Naive thymus-derived CD4-positive, alpha-beta T cell (primary cell): ENCODE measurements at places on chromosomes 11 and 22. TPM values are rescaled to one million over a fixed set of nuclear protein-coding genes. Genes with fewer than 3 reads are reported as not detected.

DNA sequence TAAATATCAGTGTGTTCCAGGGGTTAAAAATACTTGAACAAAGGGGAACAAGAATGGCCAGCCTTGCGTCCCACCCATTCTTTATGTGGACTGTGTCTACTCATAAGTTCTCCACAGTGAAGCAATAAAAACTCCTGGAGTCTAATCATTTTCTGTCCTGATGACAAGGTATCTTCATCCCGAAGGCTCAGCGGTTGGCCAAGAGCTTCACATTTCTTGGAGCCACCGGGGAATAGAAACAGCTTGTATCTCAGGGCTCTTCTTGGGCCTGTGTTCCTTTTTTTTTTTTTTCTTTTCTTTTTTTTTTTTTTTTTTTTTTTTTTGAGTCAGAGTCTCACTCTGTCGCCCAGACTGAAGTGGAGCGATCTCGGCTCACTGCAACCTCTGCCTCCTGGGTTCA lies 36.8 kb upstream of the ADORA2A start:
- no peak for DNase-seq

DNA sequence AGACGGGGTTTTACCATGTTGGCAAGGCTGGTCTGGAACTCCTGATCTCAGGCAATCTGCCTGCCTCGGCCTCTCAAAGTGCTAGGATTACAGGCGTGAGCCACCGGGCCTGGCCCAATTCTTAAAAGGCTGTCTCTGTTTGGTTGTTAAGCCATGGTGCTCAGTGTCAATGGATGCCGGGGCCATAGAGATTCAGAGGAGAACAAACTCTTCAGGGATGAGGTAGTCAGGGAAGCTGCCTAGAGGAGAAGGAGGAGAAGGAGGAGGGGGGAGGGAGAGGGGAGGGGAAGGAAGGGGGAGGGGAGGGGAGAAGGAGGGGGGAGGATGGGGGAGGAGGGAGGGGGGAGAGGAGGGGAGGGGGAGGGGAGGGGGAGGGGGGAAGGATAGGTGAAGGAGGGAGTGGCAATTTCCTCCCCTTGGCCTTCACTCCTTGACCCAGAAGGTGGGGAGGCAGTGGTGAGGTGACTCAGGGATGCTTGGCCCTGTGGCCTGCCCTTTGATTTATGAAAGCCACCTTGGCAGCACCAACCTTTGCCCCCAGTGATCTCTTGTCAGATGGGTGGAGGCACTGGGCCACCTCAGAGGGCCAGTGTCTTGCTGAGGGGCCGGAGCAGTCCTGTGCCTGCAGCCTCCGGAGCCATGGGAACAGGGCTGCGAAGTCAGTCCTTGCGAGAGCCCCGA lies at the start of gene C11orf86:
Gene C11orf86, plus strand, starts transcription at position 581 of the 681 bp plus-strand sequence. Its CDS starts 59 bp downstream, at position 640.
- no peak for DNase-seq

- no peak for DNase-seq
Observed at GRCh38 chr11:46391578-46392420, at the start of gene CHRM4. CHRM4 (minus strand) TSS chr11:46391776; CDS start chr11:46386557, 5,219 bp downstream.

DNA sequence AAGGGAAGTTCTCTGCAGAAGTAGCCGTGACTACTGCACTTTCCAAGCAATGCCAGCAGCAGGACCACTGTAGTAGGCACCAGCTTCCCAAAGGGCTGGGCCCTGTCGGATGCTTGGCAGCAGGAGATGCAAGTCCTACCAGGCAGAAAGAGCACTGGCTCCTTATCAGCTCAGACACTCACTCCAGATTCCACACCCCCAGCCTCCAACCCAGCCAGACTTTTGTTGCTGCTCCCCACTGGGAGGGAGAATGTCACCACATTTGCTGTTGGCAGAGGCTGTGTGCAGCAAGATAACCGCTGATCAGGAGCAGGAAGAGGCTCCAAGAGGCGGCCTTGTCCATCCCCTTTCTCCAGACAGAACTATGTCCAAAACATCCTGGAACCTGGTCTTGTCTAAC lies 118.7 kb downstream of the C11orf58 start:
- DNase-seq, result no peak

GRCh38 chr11:45915446-45915845 lies 2.2 kb downstream of the PEX16 start:
- DNase-seq, result no peak

- DNase-seq, result no peak
Observed at GRCh38 chr11:71119656-71120269, 132.6 kb downstream of the SHANK2 start.

- DNase-seq, result no peak
Observed at GRCh38 chr22:44446483-44446882, 51.5 kb downstream of the RTL6 start.

DNA sequence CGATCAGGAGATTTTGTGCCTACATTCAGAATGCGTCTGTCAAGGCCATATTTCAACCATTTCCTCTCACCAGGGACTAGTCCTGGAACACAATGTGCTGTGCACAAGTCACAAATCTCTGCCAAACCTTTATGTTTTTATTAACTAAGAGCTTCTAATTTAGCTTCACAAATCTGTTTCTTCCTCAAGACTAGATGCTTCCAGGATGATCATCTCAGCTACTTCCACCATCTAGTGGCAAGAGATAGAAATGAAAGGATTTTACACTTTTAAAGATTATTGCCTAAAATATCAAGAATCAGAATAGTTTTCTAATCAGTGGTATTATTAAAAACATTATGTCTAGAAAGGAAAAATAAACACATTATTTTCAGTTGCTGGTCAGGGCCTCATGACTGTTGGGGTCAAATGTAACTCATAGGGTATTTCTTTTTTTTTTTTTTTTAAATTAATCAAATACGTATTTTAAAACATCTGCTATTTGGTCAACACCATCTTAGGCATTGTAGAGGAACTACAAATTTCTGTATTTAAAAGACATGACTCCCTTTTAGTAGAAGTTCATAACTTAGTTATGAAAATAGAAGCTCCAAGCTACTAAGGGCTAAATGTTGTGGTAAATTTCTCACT lies 1102.6 kb downstream of the DLG2 start:
- no peak for DNase-seq

DNA sequence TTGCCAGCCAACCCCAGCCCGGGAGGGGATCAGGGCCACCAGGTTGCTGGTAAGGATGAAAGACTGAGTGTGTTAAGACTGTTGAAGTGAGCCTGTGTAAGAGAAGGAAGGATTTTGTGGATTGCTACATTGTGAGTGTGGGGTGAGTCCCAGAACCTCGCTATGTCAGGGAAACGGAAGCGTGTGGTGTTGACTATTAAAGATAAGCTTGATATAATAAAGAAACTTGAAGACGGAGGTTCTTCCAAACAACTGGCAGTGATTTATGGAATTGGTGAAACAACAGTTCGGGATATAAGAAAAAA lies 627 bp downstream of the JRKL start:
- DNase-seq, result no peak

Gene PRODH
- 0.04 TPM for polyA plus RNA-seq

DNA sequence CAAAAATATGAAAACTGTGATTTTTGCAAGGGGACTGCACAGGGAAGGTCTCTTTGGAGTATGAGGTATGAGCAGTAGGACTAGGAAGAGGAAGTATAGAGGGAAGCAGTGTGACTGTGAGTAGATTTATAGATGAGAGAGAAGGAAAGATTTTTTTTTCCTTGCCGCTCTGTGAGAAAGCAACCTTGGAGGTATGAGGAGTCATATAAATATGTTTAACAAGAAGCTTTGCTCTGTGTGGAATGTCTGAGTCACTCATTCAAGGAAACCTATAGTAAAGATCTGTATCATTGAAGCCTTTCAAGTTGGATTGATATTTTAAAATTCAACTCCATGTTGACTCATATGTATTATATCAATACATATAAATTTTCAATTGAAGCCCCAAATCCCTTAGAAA lies 26.2 kb downstream of the DNHD1 start:
- DNase-seq, result no peak

Gene KRTAP5-2
- not detected for polyA plus RNA-seq

GRCh38 chr11:66292543-66293332 lies 1.0 kb downstream of the TMEM151A start:
- no peak for DNase-seq

Gene OR52H1
- not detected for polyA plus RNA-seq

Gene FAM180B
- polyA plus RNA-seq, result not detected

Gene OR51B4
- polyA plus RNA-seq, result not detected

- DNase-seq, result no peak
Observed at GRCh38 chr11:62472063-62472884, 53.4 kb downstream of the SCGB1A1 start.

Gene CCDC89
- not detected for polyA plus RNA-seq

DNA sequence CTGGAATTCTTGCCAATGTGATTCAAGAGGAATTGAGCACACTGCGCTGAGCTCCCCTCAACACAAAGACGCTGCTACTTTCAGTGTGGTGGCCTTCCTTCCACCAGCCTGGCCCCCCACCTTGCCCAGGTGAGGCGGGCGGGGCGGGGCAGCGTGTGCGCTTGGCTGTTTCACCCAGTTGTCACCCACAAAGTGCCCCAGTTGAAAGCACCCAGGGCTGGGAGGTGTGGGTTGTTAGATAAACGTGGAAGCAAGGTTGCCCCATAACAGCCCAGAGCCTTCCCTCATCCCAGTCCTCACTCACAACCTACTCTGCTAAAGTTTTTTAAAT lies 43.1 kb downstream of the CACNG2 start:
- no peak for DNase-seq

GRCh38 chr11:22407921-22408320 lies 69.7 kb downstream of the SLC17A6 start:
- DNase-seq, result no peak

DNA sequence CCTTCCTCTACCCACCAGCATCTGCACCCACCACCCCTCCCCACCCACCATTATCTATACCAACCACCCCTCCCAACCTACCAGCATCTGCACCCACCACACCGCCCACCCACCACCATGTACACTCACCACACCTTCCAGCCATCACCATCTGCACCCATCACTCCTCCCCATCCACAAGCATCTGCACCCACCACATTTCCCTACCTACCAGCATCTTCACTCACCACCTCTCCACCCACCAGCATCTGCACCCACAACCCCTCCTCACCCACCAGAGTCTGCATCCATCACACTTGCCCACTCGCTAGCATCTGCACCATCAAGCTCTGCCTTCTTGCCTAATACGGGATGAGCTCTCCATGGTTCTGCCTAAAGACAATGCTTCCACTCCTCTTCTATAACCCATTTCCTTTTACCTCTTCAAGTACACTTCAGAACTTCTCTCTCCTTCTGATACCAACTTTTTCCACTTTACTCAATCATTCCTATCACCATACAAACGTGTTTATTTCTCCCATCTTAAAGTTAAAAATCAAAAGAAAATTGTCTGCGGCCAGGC lies 2.4 kb upstream of the FSHB start:
- no peak for DNase-seq

- no peak for DNase-seq
Observed at GRCh38 chr11:41458154-41458553, 1.3 kb downstream of the LRRC4C start.

DNA sequence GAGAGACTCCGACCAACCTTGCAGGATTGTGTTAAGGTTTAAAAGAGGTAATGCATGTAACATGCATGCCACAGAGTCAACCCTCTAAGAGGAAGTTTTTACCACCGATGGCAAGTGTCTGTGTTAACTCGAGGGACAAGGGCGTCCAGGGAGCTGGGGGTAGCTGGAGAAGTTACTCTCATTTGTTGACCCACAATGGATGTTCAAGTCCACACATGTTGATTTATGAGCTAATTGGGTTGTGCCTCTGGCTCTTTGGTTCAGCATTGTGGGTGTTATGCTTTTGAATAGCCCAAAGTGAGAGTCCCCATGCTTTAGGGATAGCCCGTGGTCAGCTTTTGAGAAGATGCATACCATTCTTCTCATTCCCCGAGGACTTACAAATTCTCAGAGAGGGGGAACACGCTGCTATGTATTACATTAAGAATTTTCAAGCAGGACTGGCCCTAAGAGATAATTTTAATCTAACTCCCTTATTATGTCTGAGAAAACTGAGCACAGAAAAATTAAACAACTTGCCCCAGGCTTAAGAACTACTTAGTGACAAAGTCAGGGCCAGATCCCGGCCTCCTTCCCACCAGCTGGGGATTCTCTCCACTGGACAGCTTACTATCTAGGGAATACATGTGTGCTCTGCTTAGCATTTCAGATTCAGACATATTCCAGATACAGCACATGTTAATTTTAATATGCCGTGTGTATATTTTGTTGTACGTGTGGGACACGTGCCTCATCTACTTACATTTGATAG lies 5.2 kb upstream of the PLET1 start:
- no peak for DNase-seq

DNA sequence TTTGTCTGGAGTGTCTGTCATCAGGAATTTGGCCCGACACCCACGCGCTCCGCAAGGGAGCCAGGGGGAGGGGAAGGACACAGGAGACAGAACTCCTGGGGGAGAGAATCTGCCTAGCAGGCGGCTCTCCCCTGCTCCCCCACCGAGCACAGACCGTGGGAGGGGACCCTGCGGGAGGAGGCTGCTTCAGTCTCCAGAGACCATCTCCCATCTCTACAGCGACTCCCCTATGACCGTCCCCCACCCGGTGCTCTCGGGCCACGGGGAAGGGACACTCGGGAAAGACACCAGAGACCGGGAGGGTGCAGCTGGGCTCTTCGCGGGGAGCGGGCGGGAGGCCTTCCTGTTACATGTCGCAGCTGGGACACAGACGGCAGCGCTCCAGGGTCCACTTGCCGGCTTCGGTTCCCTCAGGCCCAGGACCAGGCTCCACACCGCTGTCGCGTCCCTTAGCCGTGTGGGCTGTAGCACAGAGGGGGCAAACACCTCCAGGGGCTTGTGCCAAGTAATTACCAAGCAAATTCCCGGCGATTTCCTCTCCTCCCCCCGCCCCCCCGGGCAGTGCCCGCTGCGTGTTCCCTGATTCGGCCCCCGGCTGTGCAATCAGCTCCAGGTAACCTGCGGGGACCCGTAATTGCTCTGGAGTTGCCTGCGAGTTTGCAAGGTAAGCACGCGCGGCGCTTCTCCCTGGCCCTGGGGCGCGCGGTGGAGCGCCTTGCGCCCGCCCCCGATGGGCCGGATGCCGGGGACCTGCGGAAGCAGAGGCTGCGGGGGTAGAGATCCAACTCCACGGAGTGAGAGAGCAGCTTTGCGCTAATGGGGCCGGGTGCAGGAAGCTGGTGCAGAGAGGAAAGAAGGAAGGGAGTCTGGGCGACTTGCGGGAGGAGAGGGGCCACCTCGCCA lies 155.1 kb upstream of the CADM1 start:
- no peak for DNase-seq

DNA sequence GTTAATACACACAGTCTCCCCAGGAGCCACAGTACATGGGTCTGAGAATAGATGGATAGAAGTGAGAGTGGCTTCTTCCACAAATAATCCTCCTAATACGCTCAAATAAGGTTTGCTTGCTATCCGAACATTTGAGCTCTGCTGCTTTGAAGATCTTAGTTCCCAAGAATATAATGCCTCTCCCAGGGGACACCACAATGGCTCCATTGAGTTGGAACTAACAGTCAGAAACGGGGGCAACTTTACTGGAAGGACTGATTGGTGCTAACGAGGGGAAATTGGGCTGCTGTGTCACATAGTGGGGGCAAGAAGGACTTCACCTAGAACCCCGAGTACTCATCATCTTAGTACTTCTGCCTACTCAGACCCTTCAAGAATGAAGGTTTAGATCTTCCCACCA lies 66.2 kb downstream of the IGLL5 start:
- no peak for DNase-seq

Gene SRSF8
- 86.2 TPM for polyA plus RNA-seq

Gene SHISA8
- not detected for polyA plus RNA-seq

GRCh38 chr11:70833011-70833410 lies 419.4 kb downstream of the SHANK2 start:
- no peak for DNase-seq
